Stimulated activated naive CD8-positive, alpha-beta T cell treated with anti-CD3 and anti-CD28 coated beads, Interleukin-15, Interleukin-2, amounts not matched to agents 100 U/mL and 50 U/mL, for 24 hours (primary cell): ENCODE measurements at places on chromosomes 12 and 14.

DNA sequence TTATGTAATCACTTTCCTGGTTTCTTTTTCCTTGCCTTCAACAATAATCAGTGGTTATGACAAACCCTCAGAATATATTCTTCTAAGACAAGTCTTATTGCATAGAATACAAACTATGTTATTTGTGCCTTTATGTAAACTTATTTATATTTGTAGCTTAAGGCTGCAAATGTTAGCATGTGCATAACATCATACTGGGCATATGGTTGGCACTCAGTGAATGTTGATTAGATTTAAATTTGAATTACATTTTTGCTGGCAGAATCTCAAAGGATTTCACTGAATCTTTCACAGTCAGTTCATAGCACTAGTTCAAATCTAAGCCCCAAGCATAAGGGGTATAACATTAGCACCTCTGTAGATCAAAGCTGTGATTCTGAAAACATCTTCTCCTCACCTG lies 113.2 kb upstream of the AEBP2 start:
- no peak for DNase-seq

- no peak for DNase-seq
Observed at GRCh38 chr12:103962493-103962892, 3.2 kb upstream of the TDG start.

- DNase-seq, result peak; percentile 51
Observed at GRCh38 chr12:8018666-8019581, 13.6 kb upstream of the FOXJ2 start.

DNA sequence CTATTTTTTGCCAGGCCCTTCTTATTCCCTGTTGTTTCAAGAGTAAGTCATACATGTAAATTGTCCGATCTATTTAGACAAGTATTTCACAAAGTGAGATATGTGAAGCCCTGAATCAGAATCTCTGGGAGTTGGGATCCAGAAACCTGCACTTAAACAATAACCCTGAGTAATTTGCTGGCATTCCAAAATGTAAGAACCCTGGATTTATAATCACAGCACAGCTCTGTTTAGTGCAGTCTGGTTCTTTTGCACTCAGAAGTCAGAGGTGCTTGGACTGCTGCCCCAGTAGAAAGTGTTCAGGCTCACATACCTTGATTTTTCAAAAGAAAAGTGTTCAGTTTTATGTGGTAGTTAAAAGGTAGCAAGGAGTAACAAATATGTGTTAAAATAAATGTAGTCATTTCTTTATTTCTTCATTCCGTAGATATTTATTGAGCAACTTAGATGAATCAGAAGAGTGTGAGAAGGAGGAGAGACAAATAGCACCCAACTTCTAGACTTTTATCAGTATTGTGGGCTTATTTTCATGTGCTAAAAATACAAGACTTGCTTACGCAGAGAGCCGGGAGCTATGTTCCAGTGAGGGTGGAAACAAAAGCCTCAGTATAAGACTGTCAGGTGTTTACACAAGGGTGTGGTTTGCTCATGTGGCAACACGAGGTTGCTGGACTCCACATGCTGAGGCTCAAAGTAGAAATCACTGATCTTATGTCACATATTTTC lies 70.1 kb downstream of the SYNE2 start:
- DNase-seq, result no peak

GRCh38 chr12:49776413-49776812 lies 35.1 kb downstream of the TMBIM6 start:
- DNase-seq, result peak; percentile 67

GRCh38 chr14:50964683-50965390 lies 20.6 kb upstream of the PYGL start:
- DNase-seq, result no peak

GRCh38 chr12:12903642-12904609 lies 12.6 kb downstream of the GPRC5A start:
- no peak for DNase-seq

DNA sequence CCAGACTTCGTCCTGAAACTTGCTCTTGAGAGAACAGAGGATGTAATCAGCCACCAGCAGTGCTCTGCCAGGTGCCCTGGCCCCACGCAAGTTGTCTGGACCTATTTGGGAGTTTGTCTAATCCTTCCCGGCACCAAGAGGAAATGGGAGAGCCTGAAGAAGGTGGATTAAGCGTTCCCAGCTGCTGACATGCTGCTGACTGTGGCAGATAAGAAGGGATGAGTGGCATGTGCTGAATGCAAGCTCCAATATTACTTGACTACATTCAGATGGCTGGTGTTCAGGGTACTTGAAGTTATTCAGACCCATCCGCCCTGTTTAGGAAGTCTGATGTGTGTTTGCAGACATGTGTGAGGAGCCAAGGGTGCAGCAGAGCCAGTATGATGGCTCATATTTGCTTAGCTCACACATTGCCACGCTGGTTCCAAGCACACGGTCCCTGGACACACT lies 440.6 kb upstream of the CCDC196 start:
- no peak for DNase-seq

GRCh38 chr12:94730847-94731246 lies 80.5 kb upstream of the TMCC3 start:
- no peak for DNase-seq

DNA sequence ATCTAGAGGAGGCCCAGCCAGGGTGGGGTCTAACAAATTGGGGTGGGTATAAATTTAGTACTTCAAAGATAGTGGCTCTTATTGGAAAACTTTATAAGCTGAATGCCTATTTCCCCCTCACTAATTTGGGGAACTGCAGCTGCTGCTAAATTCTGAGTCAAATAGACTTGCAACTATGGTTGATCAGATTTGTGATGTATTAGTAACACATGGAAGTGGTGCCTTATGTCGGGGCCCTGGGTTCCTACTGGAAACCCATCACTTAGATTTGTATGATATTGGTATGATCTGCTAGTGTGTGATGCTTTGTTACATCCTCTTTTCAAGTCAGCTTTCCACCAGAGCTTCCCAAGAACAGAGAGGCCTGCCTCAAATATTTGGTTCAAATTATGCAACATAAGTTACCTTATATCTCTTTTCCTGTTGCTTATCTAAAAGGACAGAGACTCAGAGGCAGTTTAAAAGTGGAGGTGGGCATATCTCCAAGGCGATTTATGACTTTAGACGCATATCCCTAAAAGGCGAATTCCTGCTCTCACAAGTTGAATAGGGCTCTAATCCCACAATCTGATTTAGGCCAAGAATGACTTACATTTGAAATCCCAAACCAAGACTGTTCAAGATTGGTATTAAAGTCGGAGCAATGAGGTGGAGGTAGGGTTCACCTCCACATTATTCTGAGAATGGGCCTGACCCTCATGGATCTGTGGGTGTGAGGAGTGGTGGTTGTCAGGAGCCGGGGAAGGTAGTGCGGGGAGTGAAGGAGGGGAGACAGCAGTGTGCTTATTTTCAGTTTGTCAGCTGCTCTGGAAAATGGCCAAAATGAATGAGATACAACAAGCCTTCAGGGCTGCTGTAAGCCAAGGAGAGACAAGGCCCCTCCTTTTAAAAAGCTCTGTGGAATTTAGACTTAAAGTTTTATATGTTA lies 425.8 kb downstream of the RAD51B start:
- DNase-seq, result no peak

DNA sequence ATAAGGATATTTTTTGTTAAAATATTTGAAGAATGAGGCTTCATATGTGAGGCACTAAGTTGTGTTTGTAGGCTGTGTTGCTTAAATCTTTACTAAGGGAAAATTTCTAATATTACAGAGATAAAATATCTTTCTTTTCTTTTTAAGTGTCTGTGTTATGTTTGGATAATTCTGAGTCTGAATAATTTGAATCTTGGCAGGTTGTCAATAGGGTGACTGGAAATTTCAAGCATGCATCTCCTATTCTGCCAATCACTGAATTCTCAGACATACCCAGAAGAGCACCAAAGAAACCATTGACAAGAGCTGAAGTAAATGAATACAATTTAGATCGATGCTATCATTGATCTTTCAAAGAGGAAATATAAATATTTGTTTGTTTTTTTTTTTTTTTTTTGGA lies 29.4 kb downstream of the TMPO start:
- DNase-seq, result no peak

DNA sequence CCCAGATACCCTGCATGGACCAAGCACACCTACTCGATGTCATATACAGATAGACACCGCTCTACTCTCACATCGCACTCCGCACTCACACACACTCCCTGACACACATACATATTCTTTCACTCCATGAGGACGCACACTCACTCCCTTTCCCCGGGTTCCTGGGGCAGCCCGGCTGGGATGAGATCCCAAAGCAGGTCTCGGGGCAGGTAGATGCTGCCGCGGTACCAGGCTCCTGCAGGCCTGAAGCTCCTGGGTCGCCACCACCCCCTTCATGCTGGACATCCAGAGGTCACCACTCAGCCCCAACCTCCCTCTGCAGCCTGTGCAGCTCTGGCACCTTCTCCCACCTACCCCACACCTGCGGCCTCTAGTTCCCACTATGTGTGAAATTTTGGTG lies 2.3 kb downstream of the C1QL4 start:
- DNase-seq, result no peak

- DNase-seq, result no peak
Observed at GRCh38 chr12:90399357-90399756, 555.6 kb downstream of the CCER1 start.

GRCh38 chr12:83388551-83388950 lies 701.8 kb downstream of the TMTC2 start:
- DNase-seq, result no peak

DNA sequence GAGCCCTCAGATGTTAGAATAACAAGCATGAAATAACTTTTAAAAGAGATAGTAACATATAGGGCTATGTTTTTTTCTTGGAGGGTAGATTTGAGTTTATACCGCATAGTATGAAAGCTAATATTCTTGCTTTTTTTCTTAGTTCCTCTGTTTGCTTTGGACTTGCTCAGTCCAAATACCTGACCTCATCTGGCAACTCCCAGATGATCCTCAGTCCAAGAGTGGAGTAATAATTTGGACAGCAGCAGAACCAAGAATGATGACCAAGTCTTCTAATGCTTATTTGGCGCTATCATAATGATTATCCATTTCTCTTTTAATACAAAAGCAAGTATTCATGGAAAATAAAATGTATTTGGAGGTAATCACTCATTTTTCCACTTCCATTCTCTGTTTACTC lies 45.6 kb downstream of the GUCY2C start:
- DNase-seq, result no peak

DNA sequence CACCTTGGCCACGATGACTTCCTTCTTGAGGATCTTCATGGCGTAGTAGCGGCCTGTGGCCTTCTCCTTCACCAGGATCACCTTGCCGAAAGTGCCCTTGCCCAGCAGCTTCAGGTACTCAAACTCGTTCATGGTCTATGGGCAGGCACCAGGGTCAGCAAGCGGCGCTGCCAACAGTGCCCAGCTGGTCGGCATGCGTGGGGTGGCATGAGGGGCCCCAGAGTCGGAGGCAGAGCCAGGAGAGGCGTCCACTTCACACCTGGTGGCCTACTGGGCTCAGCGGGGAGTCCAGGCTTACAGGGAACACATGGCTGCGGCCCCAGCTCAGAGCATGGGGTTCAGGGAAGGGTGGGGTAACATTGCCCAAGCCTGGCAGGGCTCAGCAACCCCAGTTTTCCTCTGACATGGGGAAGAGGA lies 20.5 kb downstream of the AKT1 start:
- DNase-seq, result no peak
